ENCODE measurements at places on chromosomes 12 and 14.

- no peak for DNase-seq
These were observed 290.7 kb downstream of the RMST start for GRCh38 chr12:97753332-97753731.

DNA sequence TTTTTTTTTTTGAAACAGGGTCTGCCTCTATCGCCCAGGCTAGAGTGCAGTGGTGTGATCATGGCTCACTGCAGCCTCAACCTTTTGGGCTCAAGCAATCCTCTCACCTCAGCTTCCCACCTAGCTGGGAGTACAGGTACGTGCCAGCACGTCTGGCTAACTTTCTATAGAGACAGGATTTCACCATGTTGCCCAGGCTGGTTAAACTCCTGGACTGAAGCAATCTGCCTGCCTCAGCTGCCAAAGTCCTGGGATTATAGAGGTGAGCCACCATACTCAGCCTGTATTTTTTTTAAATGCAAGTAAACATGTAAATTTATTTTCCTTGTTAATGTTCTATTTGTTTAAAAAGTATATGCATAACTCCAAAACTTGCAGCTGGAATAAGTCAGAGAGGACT lies 80.4 kb downstream of the EEA1 start:
- no peak for DNase-seq

DNA sequence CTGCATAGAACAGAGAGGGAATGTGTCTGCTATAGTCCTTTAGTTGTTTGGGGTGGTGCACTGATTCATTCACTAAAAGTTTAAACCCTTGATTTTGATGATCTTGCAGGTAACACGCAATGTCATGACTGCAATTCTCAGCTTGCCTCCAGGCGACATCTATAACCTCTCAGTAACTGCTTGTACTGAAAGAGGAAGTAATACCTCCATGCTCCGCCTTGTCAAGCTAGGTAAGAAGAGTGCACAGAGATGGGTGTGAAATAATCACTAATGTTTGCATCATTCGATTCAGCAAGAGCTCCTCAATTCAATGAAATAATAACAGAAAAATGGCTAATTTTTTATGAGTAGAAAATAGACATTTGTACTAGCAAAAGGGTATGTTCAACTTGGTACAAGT lies 203.7 kb downstream of the PTPRO start:
- no peak for DNase-seq

- DNase-seq: no peak
These were observed 106.1 kb upstream of the FSCB start for GRCh38 chr14:44613061-44613712.

DNA sequence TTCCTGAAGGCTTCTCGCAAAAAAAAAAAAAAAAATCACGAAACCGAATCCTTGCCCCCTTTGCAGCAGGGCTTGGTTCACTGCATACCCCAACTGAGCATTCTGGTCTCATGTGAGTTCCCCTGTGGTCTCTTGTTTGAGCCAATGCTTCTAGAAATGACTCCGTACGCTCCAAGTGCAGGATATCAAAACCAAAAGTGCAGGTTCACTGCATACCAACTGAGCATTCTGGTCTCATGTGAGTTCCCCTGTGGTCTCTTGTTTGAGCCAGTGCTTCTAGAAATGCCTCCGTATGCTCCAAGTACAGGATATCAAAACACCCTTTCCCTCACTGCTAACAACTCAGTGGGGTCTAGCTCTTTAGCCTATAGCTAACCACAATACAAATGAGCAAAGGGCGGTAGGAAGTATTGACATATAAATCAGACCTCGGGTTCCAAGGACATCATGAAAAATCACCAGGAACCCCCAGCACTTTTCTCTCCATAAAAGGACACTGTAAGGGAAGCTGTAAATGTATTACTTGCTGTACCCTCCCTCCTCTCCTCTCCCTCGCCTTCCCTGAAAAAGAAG lies 206.3 kb upstream of the NOS1 start:
- no peak for DNase-seq

- no peak for DNase-seq
These were observed 33.7 kb upstream of the SGPP1 start for GRCh38 chr14:63761351-63762117.

GRCh38 chr12:95303476-95303875 lies 85.9 kb downstream of the VEZT start:
- DNase-seq: no peak

DNA sequence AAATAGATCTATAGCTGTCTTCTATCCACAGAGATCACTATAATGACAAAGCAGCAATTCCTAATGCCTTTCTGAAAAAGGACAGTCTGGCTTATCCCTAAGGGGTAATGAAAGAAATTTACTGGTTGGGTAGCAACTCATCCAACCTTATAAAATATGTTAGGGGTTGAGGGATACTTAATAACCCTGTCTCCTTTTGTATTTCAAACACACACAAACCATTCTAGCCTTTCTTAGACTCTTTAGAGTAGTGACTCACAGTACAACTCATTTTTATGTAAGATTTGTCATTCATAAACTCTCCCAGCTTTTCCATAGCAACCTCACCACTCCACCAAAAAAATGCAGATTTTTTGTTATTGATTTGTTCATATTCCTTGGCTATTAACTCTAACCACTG lies 167.9 kb downstream of the FSCB start:
- DNase-seq: no peak

- peak; percentile 51 for DNase-seq
These were observed 204.7 kb downstream of the EPS8 start for GRCh38 chr12:15584366-15585041.

DNA sequence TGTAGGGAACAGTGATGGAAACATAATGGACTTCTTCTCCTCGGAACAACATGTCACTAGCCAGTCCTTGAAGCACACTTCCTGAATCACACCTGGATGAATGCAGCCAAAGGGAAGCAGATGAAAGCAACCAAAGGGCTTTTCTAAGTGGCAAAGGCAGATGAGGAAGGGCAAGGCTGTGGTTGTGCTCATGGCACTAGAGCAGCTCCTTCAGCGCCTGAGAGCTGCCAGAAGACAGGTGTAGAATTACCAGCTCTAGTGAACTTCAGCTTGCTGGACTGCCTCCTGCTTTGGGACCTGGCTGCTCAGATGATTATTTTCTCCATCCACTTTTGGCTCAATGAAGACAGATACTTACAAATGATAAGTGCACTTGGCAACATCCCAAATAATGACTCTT lies 1372.1 kb upstream of the SEL1L start:
- DNase-seq: no peak

DNA sequence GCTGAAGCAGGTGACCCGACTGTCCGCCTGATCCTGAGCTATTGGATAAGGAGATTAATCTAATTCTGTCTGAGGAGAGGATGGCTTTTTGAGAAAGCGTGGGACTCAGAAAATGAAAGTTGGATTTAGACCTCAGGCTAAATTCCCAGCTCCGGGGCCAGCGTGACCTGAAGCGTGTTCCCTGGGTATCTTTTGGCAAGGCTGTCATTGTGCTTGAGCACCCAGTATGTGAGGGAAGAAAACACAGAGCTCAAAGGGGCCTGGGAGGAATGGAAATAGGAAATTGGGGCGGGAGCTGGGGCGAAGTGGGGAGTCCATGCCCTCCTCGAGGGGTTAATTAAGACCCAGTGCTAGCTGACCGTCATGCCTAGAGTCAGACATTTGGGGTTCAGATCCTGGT lies 17.5 kb upstream of the CCDC63 start:
- no peak for DNase-seq

DNA sequence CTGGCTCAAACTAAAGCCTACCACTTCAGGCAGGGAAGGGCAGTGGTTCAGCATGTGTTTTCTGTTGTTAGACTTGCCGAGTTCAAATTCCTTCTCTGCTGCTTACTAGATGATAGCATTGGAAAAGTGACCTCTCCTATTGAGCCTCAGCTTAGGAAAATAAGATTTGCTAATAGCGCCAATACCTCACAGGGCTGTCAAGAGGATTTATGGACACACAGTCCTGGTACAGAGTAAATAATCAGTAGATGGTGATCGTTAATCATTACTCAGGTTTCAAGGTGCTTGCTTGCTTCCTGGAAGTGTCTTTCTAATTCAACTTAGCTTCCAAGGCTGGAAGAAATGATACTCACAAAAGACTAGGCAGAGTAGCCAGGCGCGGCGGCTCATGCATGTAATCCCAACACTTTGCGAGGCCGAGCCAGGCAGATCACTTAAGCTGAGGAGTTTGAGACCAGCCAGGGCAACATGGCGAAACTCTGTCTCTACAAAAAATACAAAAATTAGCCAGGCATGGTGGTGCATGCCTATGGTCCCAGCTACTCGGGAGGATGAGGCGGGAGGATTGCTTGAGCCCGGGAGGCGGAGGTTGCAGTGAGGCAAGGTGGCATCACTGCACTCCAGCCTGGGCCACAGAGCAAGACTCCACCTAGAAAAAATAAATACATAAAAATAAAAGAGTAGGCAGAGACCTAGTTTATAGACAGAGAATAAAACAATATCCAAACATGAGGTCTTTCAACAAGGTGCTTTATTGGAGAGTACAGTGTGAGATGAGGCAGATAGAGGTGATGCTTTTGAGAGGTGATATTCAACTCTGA lies 6.0 kb downstream of the PLA2G1B start:
- DNase-seq: no peak

DNA sequence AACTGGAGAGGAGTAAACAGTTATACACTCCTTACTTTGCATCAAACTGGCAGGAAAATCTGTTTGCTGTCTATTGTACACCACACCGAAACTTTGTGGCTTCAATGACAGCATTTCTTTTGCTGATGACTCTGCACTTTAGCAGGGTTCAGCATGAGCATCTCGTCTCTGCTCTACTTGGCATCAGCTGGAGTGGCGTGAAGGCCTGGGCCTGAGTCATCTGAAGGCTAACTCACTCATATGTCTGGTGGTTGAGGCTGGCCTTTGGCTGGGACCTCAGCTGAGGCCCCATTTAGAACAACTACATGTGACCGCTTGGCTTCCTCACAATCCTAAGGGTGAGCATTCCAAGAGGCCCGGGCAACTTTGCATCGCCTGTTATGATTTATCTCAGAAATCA lies 28.7 kb upstream of the REP15 start:
- DNase-seq: no peak

GRCh38 chr12:47990351-47991105 lies 13.7 kb downstream of the COL2A1 start:
- DNase-seq: no peak

DNA sequence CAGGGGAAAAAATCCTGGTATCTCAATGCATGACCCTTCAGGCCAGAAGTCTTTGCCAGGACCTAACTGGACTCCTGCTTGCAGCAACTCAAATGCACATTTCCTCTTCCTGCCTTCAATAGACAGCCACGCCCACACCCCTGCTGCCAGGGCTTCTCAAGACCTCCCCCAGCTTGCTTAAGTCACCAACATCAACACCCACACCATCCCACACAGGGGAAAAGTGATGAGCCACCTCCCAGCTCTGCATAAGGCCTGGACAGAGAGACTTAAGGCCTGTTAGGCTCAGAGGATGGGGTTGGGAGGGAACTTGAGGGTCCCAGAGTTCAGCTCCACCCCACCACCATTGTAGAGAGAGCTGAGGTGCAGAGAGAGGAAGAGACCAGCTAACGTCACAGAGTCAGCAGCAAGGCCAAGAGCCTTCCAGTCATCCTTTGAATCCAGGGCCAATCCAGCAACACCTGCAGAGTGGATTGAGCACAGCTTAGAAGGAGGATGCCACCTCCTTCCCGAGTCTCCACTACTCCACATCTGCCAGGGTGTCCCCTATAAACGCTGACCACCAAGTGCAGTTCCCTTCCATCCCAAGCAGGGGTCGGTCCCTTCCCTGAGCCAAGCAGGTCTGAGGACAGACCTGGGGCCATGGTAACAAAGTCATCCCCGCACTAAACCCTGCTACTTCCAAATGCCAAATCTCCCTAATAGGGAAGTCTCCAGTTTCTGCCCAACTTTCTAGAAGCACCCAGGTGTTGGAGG lies 50.0 kb downstream of the KDM2B start:
- DNase-seq: no peak

- peak; percentile 27 for DNase-seq
These were observed 153.6 kb downstream of the PHLDA1 start for GRCh38 chr12:75877763-75878621.

- no peak for DNase-seq
These were observed 2.1 kb downstream of the TARBP2 start for GRCh38 chr12:53502983-53503728.

DNA sequence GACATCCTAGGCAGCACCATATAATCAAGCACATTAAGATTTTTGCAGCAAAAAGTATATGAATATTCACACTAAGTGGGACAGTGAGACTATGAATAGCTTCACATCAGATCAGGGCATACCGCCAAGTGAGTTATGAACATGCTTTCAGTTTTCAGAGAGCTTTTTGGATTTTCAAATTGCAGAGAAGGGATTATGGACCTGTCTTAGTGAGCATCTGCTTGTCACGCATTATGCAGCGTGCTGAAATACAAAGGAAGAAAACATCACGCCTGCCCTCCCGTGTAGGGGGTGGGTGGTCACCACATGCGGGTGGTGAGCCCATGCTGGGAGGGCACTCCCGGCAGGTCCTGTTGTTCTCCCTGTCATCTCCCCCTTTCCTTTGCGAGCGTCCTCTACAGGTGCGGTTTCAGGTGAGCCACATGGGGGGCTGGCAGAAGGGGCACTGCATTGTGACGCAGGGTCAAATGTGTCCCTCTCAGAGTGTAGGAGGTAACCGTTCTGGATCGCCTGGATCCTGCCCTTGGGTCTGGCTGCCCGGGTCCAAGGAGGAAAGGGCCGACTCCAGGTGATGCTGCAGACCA lies 42.6 kb downstream of the TRAF3 start:
- DNase-seq: no peak

DNA sequence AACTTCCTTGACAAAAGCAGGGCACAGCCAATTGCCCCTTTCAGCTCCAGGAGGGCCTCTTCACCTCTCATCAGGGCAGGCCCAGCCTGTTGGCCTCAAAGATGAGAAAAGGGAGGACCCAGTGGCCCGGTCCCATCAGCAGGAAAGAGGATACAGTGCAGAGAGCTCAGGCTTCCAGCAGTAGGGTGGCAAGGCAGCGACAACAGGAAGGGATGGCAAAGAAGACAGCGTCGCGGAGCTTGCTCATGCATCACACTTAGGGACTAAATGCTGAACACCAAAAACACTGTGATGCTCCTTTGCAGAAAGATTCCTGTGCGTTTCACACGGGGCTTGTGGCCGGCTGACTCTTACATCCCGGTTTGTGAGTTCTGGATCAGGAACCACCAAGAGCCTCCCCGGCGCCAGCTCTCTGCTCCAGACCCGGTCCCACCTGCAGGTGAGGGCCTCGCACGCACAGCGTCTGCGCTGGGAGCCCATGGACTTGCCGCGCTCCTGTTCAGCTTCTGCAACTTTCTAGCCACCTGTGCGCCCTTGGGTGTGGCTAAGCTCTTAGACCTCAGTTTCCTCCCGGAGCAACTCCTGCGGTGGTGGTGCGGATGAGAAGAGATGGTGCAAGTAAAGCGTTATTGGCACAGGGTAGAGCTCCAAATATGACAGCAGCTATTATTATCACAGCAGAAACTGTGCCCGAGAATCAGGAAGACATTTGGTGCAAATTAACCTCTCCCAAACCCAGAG lies 15.3 kb upstream of the BCL7A start:
- DNase-seq: no peak

- peak; percentile 69 for DNase-seq
These were observed 23.9 kb downstream of the FERMT2 start for GRCh38 chr14:52926953-52927352.

GRCh38 chr12:93601591-93601990 lies 29.1 kb downstream of the SOCS2 start:
- DNase-seq: no peak

Data from NCI-H1694 (cell line).